ENCODE measurements at places on chromosomes 5 and 9.
A peak's percentile ranks its signal among the peaks of the same experiment; 100 is the strongest.

DNA sequence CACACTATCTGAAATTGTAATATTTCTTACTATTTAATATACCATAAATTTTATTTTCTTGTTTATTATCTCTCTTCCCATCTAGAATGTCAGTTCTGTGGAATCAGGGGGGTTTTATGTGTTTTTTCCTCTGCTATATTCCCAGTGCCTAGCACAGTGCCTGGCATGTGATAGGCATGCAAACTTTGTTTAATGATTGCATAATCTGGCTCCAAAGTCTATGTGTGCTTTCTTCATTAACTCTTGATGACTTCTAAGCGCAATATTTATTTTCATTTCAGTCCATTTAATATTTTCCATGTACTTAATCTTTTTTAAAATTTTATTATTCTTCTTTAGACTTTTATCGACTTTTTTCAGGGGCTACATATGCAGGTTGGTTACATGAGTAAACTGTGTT lies 60.4 kb upstream of the CDK5RAP2 start:
- DNase-seq = no peak

GRCh38 chr5:21087766-21088165 lies 1099.8 kb upstream of the CDH18 start:
- no peak for DNase-seq

GRCh38 chr5:90311401-90311800 lies 98.2 kb downstream of the CETN3 start:
- DNase-seq = no peak

- DNase-seq = no peak
These were observed 555.1 kb upstream of the ADAMTS16 start for GRCh38 chr5:4584982-4585381.

GRCh38 chr9:36499174-36499890 lies 73.4 kb upstream of the MELK start:
- DNase-seq = no peak

GRCh38 chr5:96942078-96942477 lies 6.2 kb downstream of the LNPEP start:
- no peak for DNase-seq

DNA sequence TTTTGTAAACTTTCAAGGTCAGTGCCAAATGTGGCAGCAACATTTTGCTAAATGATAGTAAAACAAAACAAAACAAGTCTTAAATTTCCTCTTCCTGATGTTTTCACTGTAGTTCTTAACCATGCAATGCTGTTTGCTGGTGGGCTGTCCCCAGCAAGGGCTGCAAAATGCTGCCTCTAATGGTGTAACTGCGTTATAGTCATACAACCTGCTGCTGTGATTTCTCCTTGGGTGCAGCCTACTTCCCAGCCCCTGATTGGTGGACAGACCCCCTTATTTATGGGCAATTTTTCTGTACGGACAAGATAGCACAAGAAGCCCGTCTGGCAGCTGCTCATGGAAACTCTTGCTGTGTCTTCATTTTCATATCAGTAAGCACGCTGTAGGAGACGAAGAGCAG lies 26.6 kb upstream of the PIP5K1B start:
- no peak for DNase-seq

- DNase-seq = peak; percentile 9
These were observed 29.3 kb downstream of the PTPA start for GRCh38 chr9:129140397-129141065.

DNA sequence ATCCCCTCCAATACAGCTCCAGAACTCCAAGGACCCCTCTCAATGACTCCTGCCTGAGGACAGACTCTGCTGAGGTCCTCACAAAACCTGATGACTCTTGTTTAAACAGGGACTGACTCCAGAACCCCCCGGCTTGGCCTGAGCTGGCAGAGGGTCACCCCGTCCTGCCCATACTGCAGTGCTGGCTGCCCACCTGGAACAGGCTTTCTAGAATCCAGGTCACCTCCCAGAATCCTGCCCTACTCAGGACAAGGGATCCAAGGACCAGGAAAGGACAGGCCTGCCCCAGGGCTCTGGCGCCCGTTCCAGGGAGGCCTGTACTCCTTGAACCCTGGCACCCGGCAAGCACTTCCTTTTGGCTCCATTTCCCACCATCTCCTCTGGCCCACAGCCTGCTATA lies 22.2 kb downstream of the RALGDS start:
- DNase-seq = no peak

- DNase-seq = no peak
These were observed 40.2 kb upstream of the PCAT7 start for GRCh38 chr9:94514722-94515121.

- no peak for DNase-seq
These were observed 352.6 kb downstream of the CAAP1 start for GRCh38 chr9:26539867-26540493.

- no peak for DNase-seq
These were observed 222.7 kb upstream of the RASEF start for GRCh38 chr9:83285445-83286225.

- no peak for DNase-seq
These were observed 50.8 kb downstream of the ALDH7A1 start for GRCh38 chr5:126544087-126544740.

DNA sequence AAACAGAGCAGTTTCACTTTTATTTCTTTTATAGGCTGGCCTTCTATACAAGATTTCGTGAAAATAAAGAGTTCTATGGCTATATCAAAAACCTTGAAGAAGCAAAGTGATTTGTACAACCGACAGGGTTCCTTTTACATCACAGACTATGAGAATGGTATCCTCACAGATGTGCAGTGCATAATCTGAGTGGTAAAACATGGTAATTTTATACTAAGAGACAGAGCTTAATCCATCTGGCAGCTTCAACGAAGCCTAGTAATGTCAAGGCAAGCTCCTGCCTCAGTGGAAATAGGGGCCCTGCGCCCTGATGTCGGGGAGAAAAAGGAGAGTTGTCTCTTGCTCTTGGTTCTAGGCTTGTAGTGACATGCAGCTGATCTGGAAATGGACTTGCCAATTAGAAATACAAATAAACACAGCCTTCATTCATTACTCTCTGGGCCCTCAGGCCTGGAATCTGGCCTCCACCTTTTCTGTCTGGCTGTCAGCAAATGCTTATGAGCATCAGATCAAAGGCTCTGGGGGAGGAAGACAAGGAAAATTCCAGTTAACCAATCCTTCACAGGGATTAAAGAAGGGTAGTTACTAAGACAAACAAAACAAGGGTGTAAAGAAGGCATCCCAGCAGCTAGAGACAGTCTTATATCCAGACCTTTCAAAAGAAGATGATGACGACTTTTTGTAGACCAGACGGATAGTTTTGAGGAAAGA lies 33.6 kb upstream of the TRIM32 start:
- DNase-seq = no peak

GRCh38 chr9:10678010-10678409 lies 65.2 kb upstream of the PTPRD start:
- no peak for DNase-seq

DNA sequence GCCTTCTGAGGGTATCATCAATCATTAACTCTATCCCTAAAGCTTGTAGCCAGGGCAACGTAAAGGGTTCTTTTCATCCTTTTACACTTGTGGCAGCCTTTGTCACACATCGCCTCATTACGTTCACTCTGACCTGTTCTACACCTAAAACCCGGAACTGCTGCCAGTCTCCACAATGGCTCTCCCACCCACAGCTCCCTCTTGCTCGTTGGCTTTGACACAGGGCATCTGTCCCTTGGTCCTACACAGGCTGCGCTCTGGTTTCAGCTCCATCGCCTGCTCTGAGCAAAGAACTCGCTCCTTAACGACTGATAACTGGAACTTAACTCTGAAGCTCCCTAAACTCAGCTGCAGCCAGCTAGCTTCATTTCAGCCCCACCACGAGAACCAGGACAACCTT lies 112.8 kb upstream of the CTNND2 start:
- no peak for DNase-seq

DNA sequence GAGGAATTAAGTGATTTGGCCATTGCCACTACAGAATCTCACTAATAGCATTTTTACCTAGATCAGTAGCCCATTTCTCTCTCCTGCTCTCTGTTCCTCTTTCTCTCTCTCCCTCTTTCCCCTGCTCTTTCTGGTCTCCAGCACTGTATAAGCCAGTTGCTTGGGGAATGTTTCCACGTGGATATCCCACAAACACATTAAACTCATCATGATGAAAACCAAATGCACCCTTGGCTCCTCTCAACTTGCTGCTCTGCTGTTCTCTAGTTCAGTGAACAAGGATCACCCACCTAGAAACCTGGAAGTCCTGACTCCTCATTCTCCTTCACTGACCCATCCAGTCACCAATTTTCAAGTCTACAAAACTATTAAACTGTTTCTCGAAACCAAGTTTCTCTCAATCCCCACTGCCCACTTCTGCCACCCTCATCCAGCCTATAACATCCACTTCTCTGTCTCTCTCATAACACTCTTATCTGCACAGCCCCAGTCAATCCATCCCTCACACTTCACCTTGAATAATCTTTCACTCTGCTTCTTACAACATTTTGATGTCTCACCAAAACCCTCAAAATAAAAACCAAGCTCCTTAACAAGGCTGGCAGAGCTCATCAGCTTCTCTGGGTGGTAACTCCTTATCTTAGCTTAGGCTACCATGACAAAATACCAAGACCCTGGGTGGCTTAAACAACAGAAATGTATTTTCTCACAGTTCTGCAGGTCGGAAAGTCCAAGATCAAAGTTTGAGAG lies 79.3 kb downstream of the ARL15 start:
- no peak for DNase-seq

Measured in activated CD4-positive, alpha-beta T cell treated with anti-CD3 and anti-CD28 coated beads, Interleukin-2, amount 50 U/mL, for 24 hours (primary cell).